Stimulated activated CD8-positive, alpha-beta memory T cell treated with anti-CD3 and anti-CD28 coated beads, Interleukin-4, amount 100 ng/mL, for 48 hours (primary cell): ENCODE measurements at places on chromosomes 1 and 21.

DNA sequence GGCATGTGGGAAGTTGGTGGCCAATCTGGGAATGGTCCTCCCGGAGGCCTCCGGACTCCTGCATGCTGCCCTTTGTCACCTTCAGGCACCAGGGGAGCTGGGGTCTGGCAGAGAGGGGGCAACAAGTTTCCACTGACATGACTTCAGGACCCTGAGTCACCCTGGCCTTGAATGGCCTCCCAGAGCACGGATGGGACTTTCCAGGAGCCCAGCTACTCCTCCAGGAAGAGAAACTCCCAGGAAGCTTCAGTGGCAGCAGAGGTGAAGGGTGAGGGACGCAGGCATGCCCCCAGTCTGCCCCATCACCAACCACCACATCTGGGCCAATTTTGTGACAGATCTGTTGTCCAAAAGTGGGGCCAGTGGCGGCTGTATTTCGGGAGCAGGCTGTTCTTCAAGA lies 55.9 kb upstream of the WASF2 start:
- DNase-seq, result no peak

DNA sequence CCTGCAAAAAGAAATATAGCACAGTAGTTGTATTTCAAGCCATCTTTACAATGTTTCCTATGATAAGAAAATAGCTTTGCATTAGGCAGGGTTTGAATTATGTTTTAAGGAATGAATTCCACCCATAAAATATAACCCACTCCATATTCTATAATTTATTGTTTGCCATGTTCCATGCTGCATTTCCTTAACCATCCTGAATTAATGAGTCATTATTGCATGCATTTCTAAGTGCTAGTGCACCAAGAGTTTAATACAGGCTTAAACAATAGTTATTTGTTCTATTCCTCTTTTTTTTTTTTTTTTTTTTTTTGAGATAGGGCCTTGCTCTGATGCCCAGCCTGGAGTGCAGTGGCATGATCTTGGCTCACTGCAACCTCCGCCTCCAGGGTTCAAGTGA lies 45.2 kb downstream of the MIGA1 start:
- no peak for DNase-seq

DNA sequence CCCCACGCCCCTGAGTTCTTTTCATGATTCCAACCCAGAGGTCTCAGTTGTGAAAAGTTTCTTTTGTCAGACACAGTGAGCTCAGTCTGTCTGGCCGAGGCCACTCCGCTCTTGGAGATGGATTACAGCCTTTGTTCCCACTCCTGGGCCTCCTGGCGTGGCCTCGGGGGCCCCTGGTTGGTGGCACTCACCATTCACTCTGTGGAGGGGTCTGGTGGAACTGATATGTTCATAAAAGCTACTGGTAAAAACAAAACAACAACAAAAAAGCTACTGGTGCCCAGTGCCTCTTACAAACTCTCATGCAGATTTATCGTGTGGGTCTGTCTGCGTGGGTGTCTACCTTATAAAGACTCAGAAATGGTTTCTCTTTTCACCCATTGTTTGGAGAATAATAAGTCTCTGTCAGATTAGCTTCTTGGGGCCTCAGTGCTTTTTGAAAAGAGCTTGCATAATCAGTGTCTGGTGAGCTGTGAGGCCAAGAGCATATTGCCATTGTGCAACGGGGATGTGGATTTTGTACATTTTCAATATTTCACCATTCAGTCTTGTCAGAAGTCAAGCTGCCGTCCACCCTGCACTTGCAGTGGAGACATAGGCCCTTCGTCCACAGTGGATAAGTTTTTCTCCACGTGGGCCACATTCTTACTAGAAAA lies 86.7 kb downstream of the GALNT2 start:
- DNase-seq, result no peak

- peak; percentile 74 for DNase-seq
Observed at GRCh38 chr1:160567858-160568682, 11.2 kb downstream of the CD84 start.

GRCh38 chr1:243930822-243931671 lies 81.0 kb upstream of the AKT3 start:
- no peak for DNase-seq

DNA sequence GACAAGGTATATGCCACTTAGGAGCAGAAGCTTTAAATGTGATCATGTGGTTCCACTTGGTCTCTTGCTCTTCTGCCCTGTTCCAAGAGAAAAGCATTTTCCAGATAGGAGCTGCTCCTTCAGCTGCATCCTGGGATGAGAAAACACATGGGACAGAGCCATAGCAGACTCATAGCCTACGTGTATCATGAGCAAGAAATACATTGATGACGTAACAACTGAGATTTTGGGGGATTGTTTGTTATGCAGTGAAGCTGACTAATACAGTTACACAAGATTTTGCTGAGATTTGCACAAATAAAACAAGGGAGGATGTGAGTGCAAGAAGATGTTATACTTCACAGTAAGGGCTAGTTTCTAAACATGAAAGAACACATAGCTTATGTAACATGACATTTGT lies 36.0 kb upstream of the IRF2BP2 start:
- DNase-seq, result no peak
